ENCODE measurements at places on chromosomes 3 and 15. TPM values are rescaled to one million over a fixed set of nuclear protein-coding genes. Genes with fewer than 3 reads are reported as not detected.

Gene USP50
- total RNA-seq: not detected

Gene RARB
- not detected for total RNA-seq

DNA sequence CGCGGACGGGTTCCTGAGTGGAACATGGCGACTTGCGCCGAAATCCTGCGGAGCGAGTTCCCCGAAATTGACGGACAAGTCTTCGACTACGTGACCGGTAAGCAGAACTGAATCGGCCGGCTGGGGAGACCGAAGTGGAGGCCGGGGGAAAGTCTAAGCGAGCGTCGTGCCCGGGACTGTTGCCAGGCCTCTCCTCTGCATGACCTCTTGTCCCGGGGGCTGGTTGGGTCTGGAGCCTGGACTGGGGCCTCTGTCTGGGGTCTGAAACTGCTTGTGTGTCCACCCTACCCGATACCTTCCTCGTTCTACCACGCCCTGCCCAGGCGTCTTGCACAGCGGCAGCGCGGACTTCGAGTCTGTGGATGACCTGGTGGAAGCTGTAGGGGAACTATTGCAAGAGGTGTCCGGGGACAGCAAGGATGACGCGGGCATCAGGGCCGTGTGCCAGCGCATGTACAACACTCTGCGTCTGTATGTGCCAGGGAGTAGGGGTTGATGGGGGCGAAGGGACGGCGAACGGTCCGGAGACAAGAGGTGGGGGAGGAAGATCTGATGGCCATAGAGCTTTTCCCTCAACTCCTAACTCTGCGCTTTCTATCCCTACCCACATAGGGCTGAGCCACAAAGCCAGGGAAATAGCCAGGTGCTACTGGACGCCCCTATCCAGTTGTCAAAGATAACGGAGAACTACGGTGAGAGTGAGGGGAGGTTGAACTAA is at the start of gene ABCF3:
Gene ABCF3, plus strand, starts transcription at position 16 of the 718 bp plus-strand sequence. Its CDS starts 9 bp downstream, at position 25.
- DNase-seq: no peak

- no peak for DNase-seq
These were observed 19.6 kb upstream of the TASOR start for GRCh38 chr3:56702490-56703315.

- no peak for DNase-seq
These were observed 89.8 kb downstream of the LRIG1 start for GRCh38 chr3:66410976-66411375.

GRCh38 chr15:23912191-23912590 is 225.1 kb upstream of the NDN start:
- no peak for DNase-seq

- no peak for DNase-seq
These were observed 118.8 kb upstream of the ADPGK start for GRCh38 chr15:72902245-72902918.

- DNase-seq: peak; percentile 97
These were observed at the start of gene CDC25A for GRCh38 chr3:48188266-48189201. CDC25A (minus strand) TSS chr3:48188417; CDS start chr3:48187947, 470 bp downstream.

DNA sequence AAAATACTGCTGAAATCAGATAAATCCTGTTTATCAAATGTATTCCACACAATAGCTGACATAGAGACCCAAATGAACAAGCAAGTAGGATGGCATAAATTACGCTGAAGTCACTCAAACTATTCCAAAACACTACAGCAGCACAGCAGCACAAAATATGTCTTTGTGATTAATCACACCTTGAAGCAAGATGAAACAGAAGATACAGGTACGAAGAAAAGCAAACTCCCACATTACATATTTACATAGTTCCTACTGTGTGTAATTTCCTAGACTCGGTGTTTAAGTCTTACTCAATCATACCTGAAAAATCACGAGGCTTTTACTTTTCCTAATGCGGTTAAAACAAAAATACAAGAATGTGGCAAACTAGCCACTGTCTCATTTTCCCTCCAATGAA is 38.3 kb downstream of the CHSY1 start:
- DNase-seq: no peak

DNA sequence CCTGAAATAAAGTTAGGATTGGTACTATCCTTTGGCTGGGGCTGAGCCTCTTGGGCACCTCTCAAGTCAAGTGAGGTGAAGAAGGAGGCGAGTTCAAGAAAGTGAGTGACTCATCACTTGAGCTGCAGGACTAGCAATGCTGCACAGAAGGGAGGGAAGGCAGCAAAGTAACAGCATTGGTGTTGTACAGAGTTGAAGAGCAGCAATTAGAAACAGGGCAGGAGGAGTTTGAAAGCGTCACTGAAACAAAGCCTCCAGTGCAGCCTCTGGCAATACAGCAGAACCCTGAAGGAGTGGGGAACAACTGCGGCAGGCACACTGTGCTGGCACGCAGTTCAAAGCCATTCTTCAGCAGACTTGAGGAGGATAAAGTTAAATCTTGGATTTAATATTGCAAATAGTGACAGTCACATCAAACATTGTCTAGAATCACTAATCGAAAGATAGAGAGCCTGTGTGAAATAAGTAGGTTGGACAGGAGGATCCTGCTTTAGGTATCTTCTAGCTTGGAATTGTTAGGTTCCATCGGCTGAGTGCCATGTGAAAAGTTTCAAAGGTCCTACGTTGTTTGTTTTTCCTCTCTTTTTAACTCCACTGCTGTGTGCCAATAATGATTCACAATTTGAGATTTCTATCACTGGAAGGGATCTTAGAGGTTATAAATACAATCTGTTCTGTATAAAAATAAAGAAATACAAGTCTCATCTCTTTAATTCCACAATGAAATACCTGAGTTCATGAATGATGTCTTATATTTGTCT is 479.8 kb downstream of the NAALADL2 start:
- DNase-seq: no peak

DNA sequence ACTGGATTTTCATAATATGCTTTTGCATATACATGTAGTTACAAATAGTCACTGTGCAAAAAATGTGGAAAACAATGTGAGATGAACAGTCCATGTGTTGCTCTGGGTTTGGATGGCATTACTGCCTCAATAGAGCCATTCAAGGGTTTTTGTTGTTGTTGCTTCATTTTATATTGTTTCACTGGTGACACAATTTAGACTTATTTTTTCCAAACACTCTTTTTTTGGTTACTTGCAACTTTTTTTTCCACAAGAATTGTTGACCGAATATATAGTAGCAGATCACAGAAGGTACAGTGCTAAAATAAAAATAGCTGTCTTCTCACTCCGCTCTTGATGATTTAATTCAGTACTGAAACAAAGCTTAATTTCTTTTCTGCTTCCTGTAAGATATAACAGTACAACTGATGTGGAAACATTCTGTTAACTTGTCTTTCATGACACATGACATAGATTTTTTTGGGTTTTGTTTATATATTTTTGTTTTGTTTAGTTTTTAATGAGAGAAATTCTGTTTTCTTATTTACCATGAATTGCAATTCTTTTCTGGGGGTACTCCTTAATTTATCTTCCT is 618.6 kb downstream of the NAALADL2 start:
- no peak for DNase-seq

DNA sequence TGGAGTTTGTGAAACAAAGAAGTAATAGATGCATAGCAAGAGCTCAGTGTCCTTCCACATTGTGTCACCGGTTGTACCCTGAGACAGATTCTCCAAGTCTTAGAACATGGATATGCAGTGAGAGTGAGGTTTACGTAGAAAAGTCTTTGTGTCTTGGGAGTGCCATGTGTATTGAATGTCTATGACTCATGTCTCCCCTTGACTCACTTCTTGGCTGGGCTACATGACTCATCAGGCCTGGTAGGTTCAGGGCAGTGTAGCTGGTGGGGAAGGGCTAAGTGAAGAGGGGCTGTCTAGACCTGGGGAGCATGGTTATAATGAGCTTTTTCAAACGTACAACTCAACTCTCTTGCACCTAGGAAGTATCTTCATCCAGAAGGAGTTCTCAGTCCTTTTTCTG is 167.4 kb downstream of the GAP43 start:
- no peak for DNase-seq

DNA sequence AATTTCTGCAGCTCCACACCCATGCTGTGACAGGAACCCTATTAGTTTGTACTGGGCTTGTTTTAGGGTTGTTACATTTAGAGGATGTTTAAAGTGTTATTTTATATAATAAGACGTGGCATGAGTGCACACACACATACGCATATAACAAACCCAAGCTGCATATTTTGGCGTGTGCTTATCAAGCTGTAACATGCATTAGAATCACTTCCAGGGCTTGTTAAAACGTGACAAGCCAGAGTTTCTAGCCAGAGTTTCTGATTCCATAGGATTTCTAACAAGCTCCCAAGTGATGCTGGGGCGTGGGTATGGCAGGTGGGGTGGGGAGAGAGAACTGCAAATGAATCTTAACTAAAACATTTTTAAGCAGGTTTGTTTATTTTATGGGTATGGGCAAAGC is 17.4 kb downstream of the ONECUT1 start:
- DNase-seq: no peak

Gene ZNF80
- not detected for total RNA-seq

DNA sequence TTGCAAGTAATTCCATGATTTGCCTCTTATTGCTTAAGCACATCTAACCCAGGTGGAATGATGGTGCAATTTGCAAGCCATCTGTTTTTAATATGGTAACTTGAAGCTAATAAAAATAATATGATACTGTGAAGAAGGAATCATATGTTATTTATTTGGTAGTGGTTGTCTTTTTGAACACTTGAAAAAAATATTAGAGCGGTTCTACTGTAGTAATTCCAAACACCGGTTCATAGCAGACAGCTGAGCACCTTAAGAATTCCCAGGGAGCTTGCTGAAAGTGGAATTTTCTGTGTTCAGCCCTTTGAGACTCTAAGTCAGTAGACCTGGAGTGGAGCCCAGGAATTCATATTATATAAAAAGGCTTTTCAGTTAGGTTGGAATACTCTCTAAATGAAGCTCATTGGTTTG is 687.4 kb downstream of the EDEM1 start:
- DNase-seq: no peak

- DNase-seq: no peak
These were observed 302.8 kb upstream of the UBE2E2 start for GRCh38 chr3:22900296-22900695.

Gene MORC1
- not detected for total RNA-seq

GRCh38 chr15:37764733-37765191 is 169.7 kb upstream of the TMCO5A start:
- no peak for DNase-seq

GRCh38 chr3:184531626-184532280 is 29.8 kb upstream of the EPHB3 start:
- DNase-seq: no peak

GRCh38 chr3:181290941-181291340 is 301.4 kb upstream of the DNAJC19 start:
- DNase-seq: no peak

GRCh38 chr3:58200846-58201355 is 9.9 kb downstream of the DNASE1L3 start:
- DNase-seq: no peak

GRCh38 chr15:38557921-38558320 is 6.7 kb downstream of the RASGRP1 start:
- no peak for DNase-seq

DNA sequence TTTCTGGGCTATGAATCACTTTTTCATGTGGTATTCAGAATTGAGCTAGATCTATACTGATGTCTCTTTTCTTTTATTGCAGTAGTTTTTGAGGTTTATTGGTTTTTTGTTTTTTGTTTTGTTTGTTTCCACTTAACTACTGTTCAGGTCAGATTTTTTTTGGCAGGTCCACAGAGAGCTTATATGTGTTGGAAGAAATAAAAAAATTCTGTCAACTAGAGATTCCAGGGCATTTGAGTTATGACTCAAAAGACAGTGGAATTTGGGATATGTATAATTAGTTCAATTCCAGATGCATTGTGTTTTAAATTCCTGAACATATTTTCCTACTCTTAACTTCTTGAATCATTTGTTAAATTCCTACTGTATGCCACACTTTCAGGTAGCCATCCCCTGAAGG is 727.2 kb downstream of the SI start:
- DNase-seq: no peak

- DNase-seq: no peak
These were observed 6.7 kb downstream of the MRAS start for GRCh38 chr3:138355071-138355470.

Gene CELSR3
- 1.6 TPM for total RNA-seq
